Activated CD4-positive, alpha-beta T cell treated with anti-CD3 and anti-CD28 coated beads for 1 hour (primary cell): ENCODE measurements at places on chromosomes 2 and 18.

- DNase-seq: no peak
Measured at GRCh38 chr2:188047735-188048134, 243.9 kb upstream of the GULP1 start.

DNA sequence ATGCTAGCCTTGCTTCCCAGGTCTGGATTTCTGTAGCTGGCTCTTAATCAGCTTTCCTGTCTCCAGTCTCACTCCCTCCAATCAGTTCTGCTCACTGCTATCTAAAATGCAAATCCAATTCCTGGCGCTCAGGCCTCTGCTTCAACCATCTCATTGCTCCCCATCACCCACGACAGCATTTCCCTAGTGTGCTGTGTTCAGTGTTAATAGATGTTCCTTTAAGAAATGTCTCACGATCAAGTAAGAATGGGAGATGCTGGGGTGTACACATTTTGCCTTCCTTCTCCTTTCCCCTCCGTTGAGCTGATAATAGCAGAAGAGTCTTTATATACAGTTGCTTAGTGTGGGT is 1.6 kb upstream of the PUM2 start:
- DNase-seq: no peak

DNA sequence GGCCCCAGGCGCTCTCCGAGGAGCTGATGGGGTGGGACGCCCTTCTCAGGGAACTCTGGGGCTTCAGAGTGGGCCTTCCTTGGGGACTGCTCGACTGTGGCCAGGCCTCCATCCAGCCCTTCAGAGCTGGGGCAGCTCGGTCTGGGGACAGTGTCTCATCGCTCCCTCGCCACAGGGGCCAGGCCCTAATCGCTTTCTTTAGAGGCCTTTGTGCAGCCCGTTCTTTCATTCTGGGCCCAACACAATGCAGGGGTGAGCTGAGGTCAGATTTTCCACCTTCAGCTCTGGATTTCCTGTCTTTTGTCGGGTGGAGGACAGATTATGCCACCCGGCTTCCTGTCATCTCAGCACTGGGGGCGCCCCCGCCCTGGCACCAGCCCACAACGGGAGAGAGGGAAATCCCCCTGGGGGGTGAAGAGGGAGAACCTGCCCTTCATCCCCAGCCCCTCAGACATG is 25.2 kb downstream of the MYCN start:
- DNase-seq: peak; percentile 28

DNA sequence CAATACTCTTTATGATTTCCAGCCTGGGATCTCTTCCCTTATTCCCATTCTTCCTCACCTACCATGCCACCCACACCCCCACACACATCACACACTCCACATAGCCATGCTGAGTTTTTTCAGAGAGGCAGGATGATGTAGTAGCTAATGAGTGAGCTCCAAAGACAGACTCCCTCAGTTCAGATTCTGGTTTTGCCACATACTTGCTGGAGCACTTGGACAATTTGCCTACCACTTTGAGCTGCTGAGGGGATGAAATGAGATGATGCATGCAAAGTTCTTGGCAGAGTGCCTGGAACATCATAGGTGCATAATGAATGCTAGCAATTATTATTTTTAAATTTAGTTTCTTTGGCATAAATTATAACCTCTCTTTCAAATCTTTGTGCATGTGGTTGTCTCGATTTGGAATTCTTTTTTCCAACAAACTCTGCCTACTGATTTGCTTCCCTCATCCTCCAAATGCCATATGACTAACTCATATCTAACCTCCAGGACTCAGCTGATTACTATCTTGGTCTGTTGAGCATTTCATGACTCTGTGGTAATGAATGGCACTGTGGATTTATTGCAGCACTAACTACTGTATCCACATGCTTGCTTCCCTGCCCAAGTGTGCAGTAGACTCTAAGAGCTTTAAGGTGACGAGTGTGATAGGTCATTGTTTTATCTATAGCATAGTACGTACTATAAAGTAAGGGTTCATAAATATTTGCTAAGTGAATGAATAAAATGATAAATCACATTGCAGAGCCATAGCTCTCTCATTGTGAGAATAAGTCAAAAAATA is 99.1 kb downstream of the TACR1 start:
- DNase-seq: no peak

- DNase-seq: no peak
Measured at GRCh38 chr18:55221622-55222021, 262.4 kb upstream of the CCDC68 start.

- DNase-seq: peak; percentile 66
Measured at GRCh38 chr2:112181571-112182290, 43.5 kb downstream of the FBLN7 start.
